Tracheal epithelial cell (primary cell): ENCODE measurements at places on chromosomes 6 and 20. TPM values are rescaled to one million over a fixed set of nuclear protein-coding genes. Genes with fewer than 3 reads are reported as not detected.

The KCNG1 gene
- 108 and 148 TPM in 2 replicates for total RNA-seq

The ANKRD6 gene
- total RNA-seq = 7.7 and 9.6 TPM in 2 replicates

The HLA-DQB2 gene
- not detected in 2 replicates for total RNA-seq

The OR2H1 gene
- total RNA-seq = not detected in 2 replicates

The RBPJL gene
- total RNA-seq = not detected in 2 replicates

The ARMH2 gene
- not detected in 2 replicates for total RNA-seq

The TMEM14A gene
- total RNA-seq = 23.9 and 27.2 TPM in 2 replicates

The UNC93A gene
- total RNA-seq = not detected in 2 replicates

The FAM217A gene
- not detected in 2 replicates for total RNA-seq

The HCRTR2 gene
- total RNA-seq = not detected in 2 replicates

The TLDC2 gene
- 0.24 TPM in 1 of 2 replicates, not detected in the other for total RNA-seq

The ZNF391 gene
- total RNA-seq = 0.64 and 2.4 TPM in 2 replicates

The AVP gene
- total RNA-seq = not detected in 2 replicates

The OR2B2 gene
- not detected in 2 replicates for total RNA-seq

The BTN1A1 gene
- not detected in 2 replicates for total RNA-seq
